Natural killer cell treated with Interleukin-12 subunit alpha and Interleukin-12 subunit beta and Interleukin-15 and Interleukin-18, amount 100 ng/mL, for 72 hours (primary cell): ENCODE measurements at places on chromosomes 6 and 20. TPM values are rescaled to one million over a fixed set of nuclear protein-coding genes. Genes with fewer than 3 reads are reported as not detected.

DNA sequence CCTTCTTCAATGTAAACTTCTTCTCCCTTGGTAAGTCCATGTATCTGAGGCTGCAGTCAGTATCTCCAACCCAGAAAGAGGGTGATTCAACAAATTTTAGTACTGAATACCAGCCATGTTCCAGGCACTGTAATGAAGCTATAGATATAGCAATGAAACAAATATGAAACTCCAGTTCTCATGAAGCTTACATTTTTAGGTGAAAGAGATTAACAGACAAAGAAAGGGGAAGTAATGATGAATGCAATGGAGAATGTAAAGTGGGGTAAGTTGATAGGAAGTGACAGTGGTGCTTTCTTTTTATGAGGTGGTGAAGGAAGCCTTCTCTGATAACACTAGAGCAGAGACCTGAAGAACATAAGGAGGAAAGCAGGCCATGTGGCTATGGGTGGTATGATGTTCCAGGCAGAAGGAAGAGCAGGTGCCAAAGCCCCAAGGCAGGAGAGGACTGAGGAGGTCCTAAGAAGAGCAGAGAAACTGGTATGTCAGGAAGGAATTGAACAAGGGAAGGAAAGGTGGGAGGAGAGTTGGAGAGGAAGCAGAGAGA is 143.6 kb downstream of the TFAP2B start:
- H3K27ac ChIP-seq = no peak overlapping the region
- no peak for DNase-seq
- no peaks in the 10 kb centered on the region for H3K4me1 ChIP-seq
- H3K36me3 ChIP-seq = no peaks in the 10 kb centered on the region
- no peaks in the 10 kb centered on the region for H3K27me3 ChIP-seq

DNA sequence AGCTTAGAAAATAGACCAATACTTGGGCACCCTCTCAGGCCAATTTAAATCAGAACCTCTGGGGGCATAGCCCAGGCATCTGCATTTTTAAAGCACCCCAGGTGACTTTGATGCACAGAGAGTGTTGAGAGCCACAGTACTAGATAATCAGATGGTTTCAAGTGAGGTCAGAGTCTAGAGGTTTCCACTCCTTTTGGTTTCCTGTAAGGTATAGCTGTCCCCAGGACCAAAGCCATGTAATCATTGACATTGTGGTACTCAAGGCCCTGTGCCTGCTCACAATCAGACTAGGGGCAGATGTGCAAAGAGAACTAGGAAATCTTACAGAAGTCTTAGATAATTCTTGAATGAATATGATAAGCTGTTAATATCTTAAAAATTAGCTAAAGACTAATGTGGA is 9.1 kb downstream of the FILIP1 start:
- H3K4me3 ChIP-seq = no peak overlapping the region
- no peaks in the 10 kb centered on the region for H3K4me1 ChIP-seq
- no peak for DNase-seq
- no peak overlapping the region for H3K27ac ChIP-seq
- H3K27me3 ChIP-seq = peaks cover 29% of the 10 kb centered on the region

DNA sequence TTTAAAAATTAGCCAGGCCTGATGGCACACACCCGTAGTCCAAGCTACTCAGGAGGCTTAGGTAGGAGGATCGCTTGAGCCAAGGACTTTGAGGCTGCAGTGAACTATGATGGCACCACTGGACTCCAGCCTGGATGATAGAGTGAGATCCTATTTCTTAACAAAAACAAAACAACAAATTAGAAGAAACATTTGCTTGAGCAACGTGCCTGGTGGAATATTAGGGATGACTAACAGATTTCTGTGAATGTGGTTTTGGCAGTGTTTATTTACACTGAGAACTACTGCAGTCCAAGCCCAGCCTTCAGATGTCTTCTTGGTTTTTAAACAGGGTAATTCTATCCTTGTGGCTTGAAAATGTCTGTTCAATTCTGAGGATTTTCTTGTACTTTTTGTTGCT is 9.2 kb downstream of the PPP1R3G start:
- no peak for DNase-seq
- no peaks in the 10 kb centered on the region for H3K36me3 ChIP-seq
- H3K27ac ChIP-seq = no peak overlapping the region
- no peak overlapping the region for H3K4me3 ChIP-seq
- no peaks in the 10 kb centered on the region for H3K4me1 ChIP-seq

- peaks cover 21% of the 10 kb centered on the region for H3K4me1 ChIP-seq
- DNase-seq = no peak
- no peaks in the 10 kb centered on the region for H3K27me3 ChIP-seq
- peak overlapping the region; percentile 72 for H3K27ac ChIP-seq
- H3K36me3 ChIP-seq = no peaks in the 10 kb centered on the region
Observed at GRCh38 chr6:157486572-157486971, 105.6 kb downstream of the ZDHHC14 start.

DNA sequence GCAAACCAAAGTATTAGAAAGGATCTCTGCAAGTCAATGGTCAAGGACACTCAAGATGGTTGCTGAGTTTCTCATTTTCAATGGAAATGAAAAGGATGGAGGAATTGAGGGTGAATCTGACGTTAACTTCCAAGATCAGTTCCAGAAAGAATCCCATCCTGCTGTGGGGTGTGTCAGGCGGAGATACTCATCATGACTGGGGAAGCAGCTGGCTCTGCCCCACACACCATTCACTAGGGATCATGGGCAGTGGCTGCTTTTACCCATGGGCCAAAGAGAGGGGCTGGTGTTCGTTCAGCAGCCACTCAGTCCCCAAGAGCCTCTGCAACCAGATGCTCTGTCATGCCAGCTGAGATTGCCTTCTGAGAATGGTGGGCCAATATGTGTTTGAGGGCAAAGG is 102.3 kb upstream of the KCNK16 start:
- H3K27me3 ChIP-seq = peaks cover 17% of the 10 kb centered on the region
- H3K4me1 ChIP-seq = no peaks in the 10 kb centered on the region
- H3K27ac ChIP-seq = no peak overlapping the region
- no peak for DNase-seq
- no peak overlapping the region for H3K4me3 ChIP-seq

- no peaks in the 10 kb centered on the region for H3K4me1 ChIP-seq
- no peaks in the 10 kb centered on the region for H3K27me3 ChIP-seq
- H3K36me3 ChIP-seq = no peaks in the 10 kb centered on the region
- no peak overlapping the region for H3K27ac ChIP-seq
Observed at GRCh38 chr20:12049125-12049524, 131.4 kb downstream of the BTBD3 start.

DNA sequence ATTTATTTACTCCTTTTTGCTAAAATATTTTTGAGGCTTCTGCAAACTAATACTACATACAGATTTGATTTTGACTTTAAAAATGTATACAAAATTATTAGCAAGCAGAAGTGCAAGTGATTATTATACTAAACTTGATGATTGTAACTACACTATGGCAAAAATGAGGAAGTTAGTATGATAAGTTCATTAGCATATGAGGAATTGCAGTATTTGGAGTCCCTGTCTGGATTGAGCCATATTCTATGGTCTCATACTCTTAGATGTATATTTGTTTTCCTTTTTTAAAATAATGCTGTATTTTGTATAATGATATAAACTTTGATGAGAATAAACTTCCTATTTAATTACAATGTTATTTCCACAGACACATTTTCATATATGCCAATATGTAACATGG is 13.9 kb downstream of the CRISP3 start:
- no peaks in the 10 kb centered on the region for H3K4me1 ChIP-seq
- DNase-seq = no peak
- H3K4me3 ChIP-seq = no peak overlapping the region
- H3K27ac ChIP-seq = no peak overlapping the region
- no peaks in the 10 kb centered on the region for H3K27me3 ChIP-seq

GRCh38 chr6:70806086-70806485 is 138.4 kb downstream of the SMAP1 start:
- H3K4me1 ChIP-seq = peaks cover 31% of the 10 kb centered on the region
- no peak for DNase-seq
- no peak overlapping the region for H3K4me3 ChIP-seq
- H3K27me3 ChIP-seq = no peaks in the 10 kb centered on the region

GRCh38 chr6:27157459-27158315 is 89.8 kb upstream of the PRSS16 start:
- H3K4me3 ChIP-seq = peak overlapping the region; percentile 96
- no peaks in the 10 kb centered on the region for H3K27me3 ChIP-seq
- no peaks in the 10 kb centered on the region for H3K36me3 ChIP-seq
- peak overlapping the region; percentile 87 for H3K27ac ChIP-seq
- DNase-seq = peak; percentile 81
- H3K4me1 ChIP-seq = peaks cover 27% of the 10 kb centered on the region

- H3K4me3 ChIP-seq = no peak overlapping the region
- H3K27me3 ChIP-seq = no peaks in the 10 kb centered on the region
- no peak for DNase-seq
- H3K4me1 ChIP-seq = no peaks in the 10 kb centered on the region
- H3K36me3 ChIP-seq = no peaks in the 10 kb centered on the region
Observed at GRCh38 chr20:32599783-32600340, 14.7 kb upstream of the NOL4L start.

- H3K36me3 ChIP-seq = no peaks in the 10 kb centered on the region
- no peaks in the 10 kb centered on the region for H3K4me1 ChIP-seq
- H3K27ac ChIP-seq = no peak overlapping the region
- no peaks in the 10 kb centered on the region for H3K27me3 ChIP-seq
- no peak overlapping the region for H3K4me3 ChIP-seq
- no peak for DNase-seq
Observed at GRCh38 chr6:51490101-51490500, 597.3 kb downstream of the PKHD1 start.

DNA sequence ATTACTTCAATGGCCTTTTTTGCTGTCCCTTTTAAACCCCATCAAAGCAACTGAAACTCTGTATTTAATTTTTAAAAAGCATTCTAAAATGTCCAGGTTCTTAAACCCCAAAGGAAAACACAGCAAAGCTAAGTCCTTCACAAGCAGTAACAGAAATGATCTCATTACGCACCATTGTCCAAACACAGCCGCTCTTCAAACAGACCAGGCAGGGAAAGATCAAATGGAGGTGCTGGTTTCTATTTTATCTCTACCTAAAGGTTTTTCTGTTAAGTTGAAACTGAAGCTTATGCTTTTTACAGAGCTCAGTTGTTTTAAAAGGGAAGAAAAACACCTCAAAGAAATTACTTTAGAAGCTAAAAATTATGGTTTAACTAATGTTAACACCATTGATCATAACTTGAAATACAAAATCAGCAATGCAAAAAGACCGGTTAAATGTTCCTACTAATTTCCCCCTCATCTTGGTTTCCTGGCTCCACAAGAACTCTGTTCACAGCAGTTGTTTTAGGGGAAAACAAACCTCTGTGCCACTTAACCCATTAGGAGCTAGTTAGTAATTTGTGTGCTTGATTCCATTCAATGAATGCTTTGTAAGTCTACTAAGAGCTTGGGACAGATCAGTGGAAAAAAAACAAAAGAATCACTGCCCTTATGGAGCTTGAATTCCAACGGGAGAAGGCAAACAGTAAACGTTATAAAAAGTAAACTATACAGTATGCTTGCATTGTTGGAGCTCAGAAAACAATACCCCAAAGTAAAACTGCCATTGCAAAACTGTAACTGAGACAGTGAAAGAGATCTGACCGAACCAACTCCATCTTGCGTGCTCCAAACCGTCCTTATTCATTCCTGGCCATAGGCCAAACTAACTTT is 87.4 kb downstream of the CD24 start:
- H3K36me3 ChIP-seq = no peaks in the 10 kb centered on the region
- no peak for DNase-seq
- H3K27ac ChIP-seq = no peak overlapping the region
- no peaks in the 10 kb centered on the region for H3K4me1 ChIP-seq

DNA sequence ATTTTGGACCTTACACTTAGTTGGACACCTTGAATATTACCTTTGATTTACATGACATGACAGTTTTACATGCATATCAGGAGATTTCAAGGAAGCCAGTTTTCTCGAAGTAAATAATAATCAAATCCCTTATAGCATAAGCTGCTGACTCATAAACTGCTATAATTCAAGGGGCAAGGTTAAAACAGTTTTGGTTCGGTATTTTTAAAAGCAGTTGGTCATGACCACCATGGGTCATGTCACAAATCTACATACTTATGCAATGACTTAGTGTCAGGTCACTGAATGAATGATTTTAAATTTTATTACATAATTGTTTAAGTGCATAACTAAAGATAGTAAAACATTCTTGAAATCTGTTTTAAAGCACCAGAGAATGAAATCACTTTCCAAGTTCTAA is 158.0 kb downstream of the DST start:
- H3K4me1 ChIP-seq = no peaks in the 10 kb centered on the region
- no peak overlapping the region for H3K27ac ChIP-seq
- H3K4me3 ChIP-seq = no peak overlapping the region
- no peak for DNase-seq

DNA sequence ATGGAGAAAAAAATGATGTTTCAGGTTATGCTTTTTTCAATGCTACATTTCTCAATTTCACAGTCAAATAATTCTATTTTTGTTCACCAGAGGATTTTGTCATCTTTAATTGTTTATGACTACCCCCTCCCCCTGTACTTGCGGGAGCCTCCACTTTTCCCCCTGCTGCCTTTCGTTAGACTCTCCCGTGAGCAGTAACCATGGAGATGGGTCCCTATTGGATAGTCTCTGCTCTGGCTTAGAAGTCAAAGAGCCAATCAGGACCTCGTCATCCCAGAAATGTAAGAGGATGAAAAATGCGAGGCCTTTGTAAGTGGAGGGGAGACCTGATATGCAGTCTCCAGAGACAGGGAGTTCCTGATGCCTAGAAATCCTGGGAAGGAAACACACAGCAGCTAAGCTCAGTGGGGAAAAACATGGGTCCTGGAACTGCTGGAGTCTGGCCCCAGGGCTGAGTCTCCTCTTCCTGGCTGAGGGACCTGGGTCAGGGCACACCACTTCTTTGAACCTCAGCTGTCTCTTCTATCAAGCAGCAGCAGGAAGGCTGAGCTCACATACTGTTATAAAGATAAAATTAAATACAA is 298.7 kb downstream of the TSHZ2 start:
- H3K4me3 ChIP-seq = no peak overlapping the region
- H3K4me1 ChIP-seq = no peaks in the 10 kb centered on the region
- no peak overlapping the region for H3K27ac ChIP-seq
- DNase-seq = no peak

- peak overlapping the region; percentile 67 for H3K4me3 ChIP-seq
- H3K27me3 ChIP-seq = no peaks in the 10 kb centered on the region
- H3K27ac ChIP-seq = peak overlapping the region; percentile 91
- peaks cover 85% of the 10 kb centered on the region for H3K4me1 ChIP-seq
- no peaks in the 10 kb centered on the region for H3K36me3 ChIP-seq
Observed at GRCh38 chr6:15326067-15326614, 80.3 kb downstream of the JARID2 start.

- peaks cover 44% of the 10 kb centered on the region for H3K36me3 ChIP-seq
- H3K4me3 ChIP-seq = no peak overlapping the region
- peaks cover 35% of the 10 kb centered on the region for H3K4me1 ChIP-seq
- peak overlapping the region; percentile 72 for H3K27ac ChIP-seq
- DNase-seq = no peak
Observed at GRCh38 chr6:160039441-160039840, 70.6 kb downstream of the IGF2R start.

GRCh38 chr6:129766959-129767728 is 57.2 kb upstream of the ARHGAP18 start:
- no peaks in the 10 kb centered on the region for H3K36me3 ChIP-seq
- peak overlapping the region; percentile 80 for H3K27ac ChIP-seq
- peaks cover 17% of the 10 kb centered on the region for H3K4me1 ChIP-seq
- DNase-seq = peak; percentile 76
- H3K4me3 ChIP-seq = peak overlapping the region; percentile 91
- peaks cover 25% of the 10 kb centered on the region for H3K27me3 ChIP-seq

- H3K27ac ChIP-seq = no peak overlapping the region
- H3K4me3 ChIP-seq = no peak overlapping the region
- no peaks in the 10 kb centered on the region for H3K36me3 ChIP-seq
Observed at GRCh38 chr6:90440586-90441283, 144.1 kb upstream of the BACH2 start.

SYNDIG1 gene
- not detected for total RNA-seq

FNDC11 gene
- 0.31 TPM for total RNA-seq

GJA10 gene
- not detected for total RNA-seq

C20orf202 gene
- total RNA-seq = 0.40 TPM

SPATA25 gene
- total RNA-seq = 1.0 TPM

SMPDL3A gene
- 8.1 TPM for total RNA-seq

ARFGEF3 gene
- total RNA-seq = 0.25 TPM

TCF21 gene
- total RNA-seq = not detected
